Endothelial cell (in vitro differentiated cells): ENCODE measurements at places on chromosomes 2 and 18. TPM values are rescaled to one million over a fixed set of nuclear protein-coding genes. Genes with fewer than 3 reads are reported as not detected.

Gene CHCHD5
- total RNA-seq, result 27.4 TPM

Gene CFAP65
- total RNA-seq, result 0.59 TPM

- peaks cover 9% of the 10 kb centered on the region for H3K27me3 ChIP-seq
- H3K27ac ChIP-seq, result no peak overlapping the region
- H3K4me1 ChIP-seq, result peaks cover 4% of the 10 kb centered on the region
- no peak overlapping the region for H3K4me3 ChIP-seq
- no peak for DNase-seq
These were observed 27.3 kb upstream of the MLPH start for GRCh38 chr2:237459741-237460174.

DNA sequence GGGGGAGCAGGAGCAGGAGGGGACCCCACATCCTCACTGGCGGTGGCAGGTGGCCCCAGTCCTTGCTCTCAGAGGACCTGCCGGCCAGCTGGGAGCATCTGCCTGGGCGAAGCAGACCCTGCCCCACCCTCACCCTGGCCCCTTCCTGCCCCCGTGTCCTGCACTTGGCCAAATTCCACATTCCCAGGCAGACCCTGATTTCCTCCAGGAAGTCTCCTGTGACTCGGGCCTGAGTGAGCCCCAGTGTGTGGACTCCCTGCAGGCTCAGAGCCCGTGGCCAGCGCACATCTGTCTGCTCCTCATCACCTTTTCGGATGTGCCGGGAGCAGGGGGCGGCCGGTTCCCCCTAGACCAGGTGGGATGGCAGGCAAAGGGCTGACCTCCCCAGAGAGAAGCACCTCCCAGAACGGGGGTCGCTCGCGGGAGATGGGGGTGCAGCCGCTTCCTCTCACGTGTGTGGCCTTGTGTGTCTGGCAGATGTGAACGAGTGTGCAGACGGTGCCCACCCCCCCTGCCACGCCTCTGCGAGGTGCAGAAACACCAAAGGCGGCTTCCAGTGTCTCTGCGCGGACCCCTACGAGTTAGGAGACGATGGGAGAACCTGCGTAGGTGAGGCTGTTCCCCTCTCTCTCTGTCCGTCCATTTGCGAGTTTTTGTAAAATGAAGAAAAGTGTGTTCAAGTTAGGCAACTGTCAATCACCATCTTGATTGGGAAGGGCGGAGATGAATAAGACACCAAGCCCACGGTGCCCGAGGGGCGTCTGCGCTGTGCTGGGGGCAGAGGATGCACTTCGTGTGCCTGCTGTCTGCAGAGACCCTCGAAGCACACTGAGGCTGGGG lies 90.4 kb downstream of the TPO start:
- H3K36me3 ChIP-seq, result no peaks in the 10 kb centered on the region
- DNase-seq, result no peak
- H3K4me3 ChIP-seq, result no peak overlapping the region
- no peak overlapping the region for H3K27ac ChIP-seq

GRCh38 chr2:181841079-181841478 lies 50.5 kb upstream of the ITPRID2 start:
- H3K27me3 ChIP-seq, result no peaks in the 10 kb centered on the region
- no peaks in the 10 kb centered on the region for H3K36me3 ChIP-seq
- H3K4me1 ChIP-seq, result no peaks in the 10 kb centered on the region
- H3K4me3 ChIP-seq, result no peak overlapping the region

DNA sequence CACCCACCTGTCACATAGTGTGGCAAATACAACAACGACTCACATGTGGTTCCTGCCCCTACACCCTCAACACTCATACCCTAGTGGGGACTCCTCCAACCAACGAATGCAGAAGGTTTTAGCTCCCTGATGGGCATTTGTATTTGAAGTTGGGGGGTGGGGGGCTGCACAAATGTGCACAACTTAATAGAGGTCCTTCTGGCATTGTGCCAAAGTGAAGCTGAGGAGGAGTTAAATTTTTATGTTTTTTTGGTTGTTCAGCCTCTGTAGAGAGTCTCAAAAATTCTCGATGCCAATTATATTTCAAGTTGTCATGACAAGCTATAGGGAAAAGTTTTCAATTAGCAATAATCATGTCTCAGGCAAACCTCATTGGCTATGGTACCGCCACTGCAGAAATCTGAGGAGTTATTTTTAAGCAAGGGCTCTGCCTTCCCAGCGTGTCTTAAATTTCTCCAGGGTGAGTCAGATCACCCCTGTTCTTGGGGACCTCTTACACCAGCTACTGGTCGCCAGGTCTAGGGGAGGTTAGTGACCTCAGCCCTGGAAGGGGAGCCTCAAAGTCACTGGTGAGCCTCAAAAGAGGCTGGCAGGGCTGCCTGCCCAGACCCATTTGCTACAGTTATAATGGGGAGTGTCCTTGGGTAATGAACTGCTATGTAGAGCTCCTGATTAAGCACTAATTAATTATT lies 102.7 kb upstream of the TAF1B start:
- DNase-seq, result no peak
- peaks cover 8% of the 10 kb centered on the region for H3K27me3 ChIP-seq
- no peaks in the 10 kb centered on the region for H3K4me1 ChIP-seq
